ENCODE measurements at places on chromosomes 1 and 21.

DNA sequence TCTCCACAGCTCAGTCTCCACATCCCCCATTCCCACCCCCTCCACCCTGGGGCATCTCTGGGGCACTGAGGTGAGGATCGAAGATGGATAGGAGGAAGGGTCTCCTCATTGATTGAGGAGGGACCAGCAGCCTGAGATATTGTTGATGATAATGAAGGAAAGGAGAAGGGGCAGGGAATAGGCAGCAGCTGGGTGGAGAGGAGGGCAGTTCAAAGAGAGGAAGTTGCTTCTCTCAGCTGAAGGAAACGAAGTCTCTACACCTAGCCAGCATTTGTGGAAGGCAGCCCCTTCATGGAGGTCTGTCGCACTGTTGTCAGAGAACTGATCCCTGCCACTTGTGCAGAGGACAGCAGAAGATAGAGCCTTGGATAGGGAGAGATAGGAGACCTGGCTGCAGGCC, 5.7 kb downstream of the KNCN start:
- DNase-seq: no peak

GRCh38 chr1:203381151-203381751, 30.3 kb upstream of the FMOD start:
- no peak for DNase-seq

GRCh38 chr1:204726478-204726877, 40.9 kb upstream of the LRRN2 start:
- peak; percentile 76 for DNase-seq

- no peak for DNase-seq
Measured at GRCh38 chr1:7781501-7781900, 2.6 kb upstream of the PER3 start.

DNA sequence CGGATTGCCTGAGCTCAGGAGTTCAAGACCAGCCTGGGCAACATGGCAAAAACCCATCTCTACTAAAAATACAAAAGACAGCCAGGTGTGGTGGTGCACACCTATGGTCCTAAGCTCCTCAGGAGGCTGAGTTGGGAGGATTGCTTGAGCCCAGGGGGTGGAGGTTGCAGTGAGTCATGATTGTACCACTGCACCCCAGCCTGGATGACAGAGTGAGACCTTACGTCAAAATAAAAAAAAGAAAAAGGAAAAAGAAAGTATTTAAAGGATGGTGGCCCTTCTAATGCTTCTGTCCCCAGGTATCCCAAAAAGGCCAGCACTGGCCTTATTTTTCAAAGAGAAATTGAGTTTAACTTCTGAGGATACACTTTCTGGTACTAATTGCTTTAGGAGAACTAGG, 1.7 kb downstream of the IKBKE start:
- no peak for DNase-seq

DNA sequence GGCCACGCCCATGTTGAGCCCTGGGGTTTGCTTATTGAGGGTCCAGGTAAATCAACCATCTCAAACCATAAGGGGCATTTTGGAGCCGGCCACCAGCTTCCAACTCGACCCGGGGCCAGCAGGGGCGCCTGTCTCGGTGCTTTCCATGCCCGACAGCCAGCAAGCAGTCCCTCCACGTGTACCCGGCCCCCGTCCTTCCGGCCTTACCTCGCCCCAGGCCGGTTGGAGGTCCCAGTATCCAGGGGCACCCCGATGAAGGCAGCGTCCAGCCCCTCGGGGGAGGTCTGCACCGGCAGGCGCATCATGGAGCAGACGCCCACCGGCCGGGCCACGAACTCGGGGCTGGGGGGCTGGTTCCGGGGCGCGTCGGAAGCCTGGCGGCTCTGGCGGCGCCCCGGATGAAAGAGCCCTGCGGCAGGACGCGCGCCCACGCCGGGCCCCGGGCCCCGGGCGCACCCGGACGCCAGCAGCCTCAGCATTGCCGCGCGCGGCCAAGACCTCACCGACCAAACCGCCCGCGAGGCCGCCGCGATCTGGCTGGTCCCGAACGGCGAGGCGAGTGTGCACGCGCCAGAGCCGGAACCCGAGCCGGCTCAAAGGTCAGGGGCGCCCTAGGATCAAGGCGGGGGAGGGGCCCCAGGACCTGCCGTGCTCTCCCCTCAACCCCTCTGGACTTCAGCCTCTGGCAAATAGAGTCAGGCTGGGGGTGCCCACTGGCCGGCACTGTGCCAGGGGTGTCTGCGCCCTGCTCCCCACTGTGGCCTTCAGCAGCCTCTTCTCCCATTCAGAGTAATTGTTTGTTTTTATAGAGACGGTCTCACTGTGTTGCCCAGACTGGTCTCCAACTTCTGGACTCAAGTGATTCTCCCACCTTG, at the start of gene AGMAT:
Gene AGMAT (minus strand): TSS at position 563 of the 875 bp plus-strand sequence. CDS start 84 bp downstream, at position 479.
- DNase-seq: no peak

GRCh38 chr1:44660176-44660575, 14.1 kb downstream of the TMEM53 start:
- DNase-seq: no peak

GRCh38 chr1:84689514-84690396, 506 bp downstream of the SSX2IP start:
- no peak for DNase-seq

DNA sequence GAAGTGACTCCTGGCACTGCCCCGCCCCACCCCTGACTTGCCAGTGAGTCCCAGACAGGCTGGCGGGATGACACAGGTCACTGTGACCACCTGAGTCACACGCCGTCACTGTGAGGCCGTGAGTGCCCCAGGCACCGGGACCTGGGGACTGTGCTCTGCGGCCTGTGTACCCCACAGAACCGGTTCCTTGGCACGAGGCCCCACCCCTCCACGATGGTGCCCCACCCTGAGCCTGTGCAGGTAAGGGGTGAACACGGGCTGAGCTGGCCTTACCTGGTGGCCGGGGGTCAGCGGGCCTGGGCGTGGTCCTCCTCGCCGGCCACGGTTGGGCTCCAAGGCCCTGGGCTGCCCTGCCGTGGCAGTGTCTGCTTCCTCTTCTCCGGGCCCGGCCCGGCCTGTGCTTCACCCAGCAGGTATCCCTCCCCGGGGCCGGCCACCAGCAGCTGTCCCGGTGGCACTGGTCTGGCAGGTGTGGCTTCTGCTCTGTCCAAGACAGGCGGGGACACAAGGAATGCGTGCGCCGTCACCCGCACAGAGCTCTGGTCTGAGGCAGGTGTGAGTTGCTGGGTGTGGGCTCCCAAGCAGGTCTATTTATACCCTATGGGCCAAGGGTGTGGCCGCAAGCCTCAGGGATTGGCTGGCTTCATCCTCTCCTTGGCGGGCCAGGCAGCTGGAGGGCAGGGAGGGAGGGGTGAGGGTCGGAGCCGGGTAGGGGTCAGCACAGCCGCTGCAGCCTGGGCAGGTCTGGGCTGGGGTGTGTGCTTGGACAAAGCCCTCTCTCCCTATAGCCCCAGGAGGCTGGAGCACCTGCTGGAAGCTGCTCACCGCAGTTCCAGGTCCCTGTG, at the start of gene RNF223:
Gene RNF223 (minus strand): TSS at position 564 of the 845 bp plus-strand sequence. CDS start 1,740 bp downstream, outside the sequence.
- no peak for DNase-seq

DNA sequence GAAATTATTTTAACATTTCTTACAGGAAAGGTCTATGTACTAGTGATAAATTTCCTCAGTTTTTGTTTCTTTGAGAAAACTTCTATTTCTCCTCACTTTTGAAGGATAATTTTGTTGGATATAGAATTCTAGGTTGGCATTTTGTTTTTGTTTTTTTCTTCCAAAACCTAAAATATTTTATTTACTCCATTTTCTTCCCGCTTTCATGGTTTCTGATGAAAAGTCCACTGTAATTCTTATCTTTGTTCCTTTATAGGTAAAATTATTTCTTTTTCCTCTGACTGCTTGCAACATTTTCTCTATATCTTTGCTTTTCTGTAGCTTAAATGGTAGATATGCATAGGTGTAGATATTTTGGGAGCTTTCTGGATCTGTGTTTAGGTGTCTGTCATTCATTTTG, 153.9 kb upstream of the DSCAM start:
- DNase-seq: no peak

DNA sequence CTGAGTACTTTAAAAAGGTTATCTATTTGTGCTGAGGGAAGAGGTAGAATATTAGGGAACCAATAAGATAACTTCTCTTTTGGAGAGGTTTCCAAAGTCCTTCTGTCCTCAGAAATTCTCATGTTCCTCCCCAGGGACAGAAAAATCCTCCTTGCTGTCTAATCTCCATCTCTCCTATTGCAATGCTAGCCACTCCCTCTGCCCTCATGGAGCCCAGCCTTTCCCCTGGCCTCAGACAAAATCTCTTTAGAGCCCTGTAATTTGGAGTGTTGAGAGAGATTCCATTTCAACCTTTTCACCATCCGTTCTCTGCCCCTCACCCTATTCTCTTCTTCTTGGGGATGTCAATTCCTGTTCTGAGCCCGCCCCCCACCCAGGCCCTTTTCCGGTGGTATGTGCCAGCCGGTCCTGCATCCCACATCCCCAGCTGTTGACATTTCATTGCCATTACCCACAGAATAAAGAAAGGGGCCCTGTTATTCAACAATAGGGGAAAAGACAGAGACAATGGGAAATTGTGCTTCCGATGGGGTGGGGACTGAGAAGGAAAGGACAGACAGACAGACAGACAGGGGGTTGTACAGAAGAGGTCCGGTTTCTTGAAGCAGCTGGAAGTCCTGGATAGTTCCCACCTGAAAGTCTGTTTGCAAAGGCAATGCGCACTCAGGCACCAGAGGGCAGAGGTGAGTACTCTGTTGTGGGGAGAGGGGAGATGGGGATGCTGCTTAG, at the start of gene HAPLN2:
Gene HAPLN2 (plus strand): TSS at position 563 of the 729 bp plus-strand sequence. CDS start 4,076 bp downstream, outside the sequence.
- DNase-seq: no peak

GRCh38 chr1:21494196-21494595, 15.0 kb upstream of the ALPL start:
- DNase-seq: no peak
